T follicular helper cell (primary cell): ENCODE measurements at places on chromosomes 13 and 19.

DNA sequence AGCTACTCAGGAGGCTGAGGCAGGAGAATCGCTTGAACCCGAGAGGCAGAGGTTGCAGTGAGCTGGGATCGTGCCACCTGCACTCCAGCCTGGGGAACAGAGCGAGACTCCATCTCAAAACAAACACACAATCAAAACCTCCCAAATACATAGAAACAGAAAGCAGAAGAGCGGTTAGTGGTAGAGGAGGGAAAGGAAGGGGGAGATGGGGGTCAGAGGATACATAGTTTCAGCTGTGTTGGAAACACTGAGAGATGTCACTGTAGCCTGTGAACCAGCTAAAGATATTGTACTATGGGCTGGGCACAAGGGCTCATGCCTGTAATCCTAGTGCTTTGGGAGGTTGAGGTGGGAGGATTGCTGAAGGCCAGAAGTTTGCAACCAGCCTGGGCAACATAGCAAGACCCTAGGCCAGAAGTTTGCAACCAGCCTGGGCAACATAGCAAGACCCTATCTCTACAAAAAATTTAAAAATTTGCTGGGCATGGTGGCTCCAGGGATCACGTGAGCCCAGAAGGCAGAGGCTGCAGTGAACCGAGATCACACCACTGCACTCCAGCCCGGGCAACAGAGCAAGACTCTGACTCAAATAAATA is 49.9 kb downstream of the GNG7 start:
- DNase-seq: no peak

DNA sequence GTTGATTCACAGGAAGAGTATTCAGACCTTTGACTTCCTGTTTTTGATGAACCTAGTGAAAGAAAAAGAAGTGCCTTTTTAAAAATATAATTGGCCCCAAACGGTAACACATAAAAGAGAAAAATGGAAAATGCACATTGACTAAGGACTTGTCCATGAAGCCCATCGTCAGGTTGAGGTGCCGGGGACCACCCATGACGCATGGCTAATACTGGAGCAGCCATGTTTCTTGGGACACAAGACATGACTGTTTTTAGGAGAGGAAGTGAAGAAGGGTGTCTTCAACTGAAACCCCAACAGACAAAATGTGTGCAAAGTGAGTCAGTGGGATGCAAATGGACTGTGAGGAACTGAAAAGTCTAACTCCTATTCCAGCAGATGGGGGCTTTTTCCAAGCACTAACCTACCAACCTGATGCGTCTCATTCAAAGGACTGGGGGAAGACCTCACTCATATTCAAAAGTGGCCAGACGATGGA is 459.4 kb downstream of the FOXO1 start:
- no peak for DNase-seq

DNA sequence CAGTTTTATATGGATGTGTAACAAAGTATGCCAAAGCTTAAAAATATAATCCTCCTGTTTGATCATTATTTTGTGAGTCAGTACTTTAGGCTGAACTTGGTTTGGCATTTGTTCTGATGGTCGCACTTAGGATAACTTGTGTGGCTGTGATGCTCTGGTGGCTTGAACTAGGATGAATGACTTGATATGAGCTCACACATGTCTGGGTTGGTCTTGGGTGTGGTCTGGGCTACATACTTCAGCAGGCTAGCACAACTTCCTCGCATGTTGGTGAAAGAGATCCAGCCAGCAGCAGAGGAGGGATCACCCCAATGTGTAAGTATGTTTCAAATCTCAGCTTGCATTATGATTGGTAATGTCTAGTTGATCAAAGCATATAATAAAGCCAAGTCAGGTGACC is 969.1 kb upstream of the PCDH9 start:
- DNase-seq: no peak

DNA sequence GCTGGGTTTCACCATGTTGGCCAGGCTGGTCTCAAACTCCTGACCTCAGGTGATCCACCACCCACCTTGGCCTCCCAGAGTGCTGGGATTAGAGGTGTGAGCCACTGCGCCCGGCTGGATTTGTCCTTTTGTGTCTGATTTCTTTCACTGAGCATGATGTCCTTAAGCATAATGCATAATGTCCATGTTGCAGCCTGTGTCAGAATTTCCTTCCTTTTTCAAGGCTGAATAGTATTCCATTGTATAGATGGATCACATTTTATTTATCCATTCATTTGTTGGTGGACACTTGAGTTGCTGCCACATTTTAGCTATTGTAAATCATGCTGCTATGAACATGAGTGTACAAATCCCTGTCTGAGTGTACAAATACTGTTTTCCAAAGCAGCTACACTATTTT is 25.5 kb downstream of the RFX2 start:
- no peak for DNase-seq

DNA sequence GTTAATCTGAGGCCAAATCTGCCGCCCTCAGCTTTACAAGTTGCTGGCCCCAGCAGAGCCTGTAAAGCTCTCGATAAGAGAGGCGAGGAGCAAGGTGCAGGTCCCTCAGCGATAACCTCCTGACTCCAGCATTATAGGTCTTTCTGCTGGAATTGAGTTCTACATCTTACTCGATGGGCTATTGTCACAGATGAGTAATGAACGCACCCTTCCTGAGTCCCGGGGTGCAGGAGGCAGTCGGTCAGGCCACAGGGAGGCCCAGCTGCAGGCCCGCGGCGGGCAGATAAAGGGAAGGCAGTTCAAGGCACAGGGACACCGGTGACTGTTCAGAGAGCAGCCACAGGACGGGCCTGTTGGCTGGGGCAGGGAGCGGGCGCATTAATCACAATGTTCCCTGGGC is 157.6 kb upstream of the OBI1 start:
- no peak for DNase-seq

DNA sequence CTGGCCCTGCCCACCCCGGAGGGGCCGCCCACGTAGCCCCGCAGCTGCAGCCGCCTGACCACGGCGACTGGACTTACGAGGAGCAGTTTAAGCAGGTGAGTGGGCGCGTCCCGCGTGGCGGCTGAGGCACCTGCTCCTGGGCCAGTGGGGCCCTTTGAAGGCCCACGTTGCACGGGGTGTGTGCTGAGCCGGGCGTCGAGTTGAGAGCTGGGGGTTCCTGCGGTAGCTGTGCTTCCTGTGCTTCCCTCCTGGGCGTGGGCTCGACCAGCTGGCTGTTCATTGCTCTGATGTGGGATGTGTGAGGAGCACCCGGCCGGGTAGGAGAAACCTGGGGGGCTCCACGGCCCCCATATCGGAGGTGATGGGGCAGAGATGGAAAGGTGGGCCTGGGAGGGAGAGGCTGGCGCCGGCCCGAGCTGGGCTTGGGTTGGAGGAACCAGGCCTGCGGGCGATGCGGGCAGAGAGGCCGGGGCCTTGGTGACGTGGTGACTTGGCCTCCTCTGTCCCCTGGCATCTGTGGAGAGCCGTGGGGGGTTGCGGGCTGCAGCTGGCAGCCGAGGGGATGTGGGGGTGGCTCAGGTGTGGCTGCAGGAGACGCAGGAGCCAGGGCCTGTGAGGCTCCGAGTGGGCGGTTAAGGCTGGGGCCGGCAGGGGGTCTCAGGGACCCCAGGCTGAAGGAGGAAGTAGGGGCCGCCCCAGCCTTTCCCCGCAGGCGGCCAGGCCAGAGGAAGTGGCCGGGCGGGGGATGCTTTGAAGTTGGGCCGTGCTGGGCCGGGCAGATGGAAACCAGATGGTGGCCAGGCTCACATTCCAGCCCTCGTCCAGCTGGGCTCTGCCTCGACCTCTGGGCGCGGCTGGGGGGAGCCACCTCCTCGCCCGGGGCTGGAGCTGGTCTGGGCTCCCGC is 7.1 kb downstream of the ARID3A start:
- no peak for DNase-seq

DNA sequence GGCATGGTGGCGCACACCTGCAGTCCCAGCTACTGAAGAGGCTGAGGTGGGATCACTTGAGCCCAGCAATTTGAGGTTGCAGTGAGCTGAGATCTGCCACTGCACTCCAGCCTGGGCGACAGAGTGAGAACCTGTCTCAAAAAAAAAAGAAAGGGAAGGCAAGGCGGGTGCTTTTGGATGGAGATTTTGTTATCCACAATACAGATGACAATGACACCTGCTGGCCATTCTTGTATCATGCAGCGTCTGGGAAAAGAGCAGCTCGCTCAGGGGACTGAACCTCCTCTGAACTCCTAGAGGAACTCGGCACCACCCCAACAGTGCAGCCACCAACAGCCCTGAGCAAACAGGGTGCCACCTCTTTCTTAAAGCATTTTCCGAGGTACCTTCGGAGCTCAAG is 22.8 kb downstream of the HAUS8 start:
- DNase-seq: peak; percentile 9

DNA sequence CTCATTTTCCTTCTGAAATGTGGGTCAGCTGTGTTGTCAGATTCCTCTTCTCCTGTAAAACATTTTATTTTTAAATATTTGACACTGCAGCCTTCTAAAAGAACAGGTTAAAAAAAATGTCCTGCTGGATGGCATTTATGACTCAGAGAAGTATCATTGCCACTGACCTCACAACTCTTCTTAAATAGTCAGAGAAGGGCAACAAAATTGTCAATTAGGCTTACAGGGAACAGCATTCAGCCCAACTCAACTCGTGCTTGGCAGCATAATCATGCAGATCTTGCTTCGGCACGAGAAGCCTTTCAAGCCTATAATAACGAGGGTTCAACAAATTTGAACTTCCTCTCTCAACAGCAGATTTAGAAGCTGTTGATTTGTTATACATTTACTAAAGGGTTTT is 296.7 kb upstream of the DACH1 start:
- no peak for DNase-seq

DNA sequence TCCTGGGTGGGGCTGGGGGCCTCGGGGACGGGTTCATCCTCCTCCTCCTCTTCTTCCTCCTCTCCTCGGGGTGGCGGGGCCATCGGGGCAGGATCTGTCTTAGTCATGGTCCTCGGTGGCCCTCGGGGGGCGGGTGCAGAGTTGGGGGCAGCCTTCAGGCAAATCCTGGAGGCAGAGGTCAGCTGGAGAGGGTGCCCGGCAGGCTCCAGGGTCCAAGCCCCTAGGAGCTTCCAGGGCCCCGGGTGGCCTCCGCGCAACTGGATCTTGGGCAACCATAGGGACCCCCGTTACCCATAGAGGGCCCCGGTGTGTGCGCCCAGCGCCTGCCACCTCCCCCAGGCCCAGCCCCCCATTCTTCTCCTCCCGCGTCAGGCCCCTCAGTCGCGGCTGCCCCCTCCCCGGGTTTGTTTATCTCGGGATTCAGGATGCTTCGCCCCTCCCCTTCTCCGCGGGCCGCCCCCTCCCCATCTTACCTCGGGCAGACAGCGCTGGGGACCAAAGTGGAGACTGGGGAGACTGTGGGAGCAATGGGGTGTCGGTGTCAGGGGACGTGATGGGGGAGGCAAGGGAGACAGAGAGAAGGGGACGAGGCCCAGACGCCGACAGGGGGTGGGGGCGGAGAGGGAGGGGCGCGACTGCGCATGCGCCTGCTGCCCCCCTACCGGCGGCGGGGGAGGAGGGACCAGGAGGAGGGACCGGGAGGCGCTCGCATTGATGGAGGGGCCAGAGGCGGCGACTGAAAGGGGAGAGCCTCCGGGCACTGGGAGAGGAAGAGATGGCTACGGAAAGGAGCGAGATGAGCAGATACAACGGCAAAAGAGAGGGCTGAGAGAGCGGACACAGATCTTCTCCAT is at the start of gene CLIP3:
CLIP3 (minus strand) TSS at position 623 of the 854 bp plus-strand sequence; CDS start at position 107, 516 bp downstream.
- DNase-seq: no peak

- no peak for DNase-seq
Measured at GRCh38 chr13:23652909-23653726, 82.9 kb downstream of the TNFRSF19 start.

DNA sequence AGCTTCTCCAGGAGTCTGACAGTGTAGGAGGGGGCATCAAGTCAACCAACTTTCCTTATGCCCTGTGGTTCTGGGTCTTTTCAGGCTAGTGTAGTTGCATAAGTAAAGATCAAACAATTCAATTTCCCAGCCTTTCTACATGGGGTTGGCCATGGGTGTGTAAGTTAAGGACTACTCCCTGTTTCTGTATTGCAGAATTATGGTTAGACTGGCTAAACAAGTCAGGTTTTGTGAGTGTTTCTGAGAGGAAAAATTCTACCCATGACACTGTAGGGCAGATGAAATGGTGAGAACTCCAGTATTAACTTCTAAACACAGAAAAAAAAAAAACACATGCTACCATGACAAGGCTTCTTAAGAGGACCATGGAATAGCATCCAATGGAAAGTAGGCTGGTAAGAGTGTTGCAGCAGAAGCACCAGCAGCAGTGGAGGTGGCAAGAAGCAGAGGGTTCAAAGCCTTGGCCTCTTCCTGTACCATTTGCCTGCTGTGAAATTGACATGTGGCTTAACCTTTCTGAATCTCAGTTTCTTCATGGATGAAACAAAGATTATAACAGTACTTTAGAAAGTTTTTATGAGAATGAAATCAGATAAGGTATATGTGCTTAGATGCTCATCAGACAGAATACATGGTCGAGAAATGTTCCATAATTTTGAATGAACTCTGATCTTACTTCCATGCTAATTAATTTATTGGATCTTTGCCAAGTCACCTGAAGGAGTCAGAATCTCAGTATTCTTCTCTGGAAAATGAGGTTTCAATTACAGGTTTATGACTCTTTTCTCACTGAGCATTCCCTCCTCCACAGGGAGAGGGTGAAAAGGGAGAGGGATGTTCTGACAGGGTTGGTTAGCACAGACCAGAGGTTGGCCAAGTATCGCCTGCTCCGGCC is 11.4 kb upstream of the SCEL start:
- no peak for DNase-seq

GRCh38 chr13:41502031-41502430 is 44.7 kb downstream of the RGCC start:
- DNase-seq: no peak

- no peak for DNase-seq
Measured at GRCh38 chr19:29022599-29022998, 190.4 kb downstream of the UQCRFS1 start.

- DNase-seq: no peak
Measured at GRCh38 chr19:3788996-3789778, 3.0 kb upstream of the MATK start.

DNA sequence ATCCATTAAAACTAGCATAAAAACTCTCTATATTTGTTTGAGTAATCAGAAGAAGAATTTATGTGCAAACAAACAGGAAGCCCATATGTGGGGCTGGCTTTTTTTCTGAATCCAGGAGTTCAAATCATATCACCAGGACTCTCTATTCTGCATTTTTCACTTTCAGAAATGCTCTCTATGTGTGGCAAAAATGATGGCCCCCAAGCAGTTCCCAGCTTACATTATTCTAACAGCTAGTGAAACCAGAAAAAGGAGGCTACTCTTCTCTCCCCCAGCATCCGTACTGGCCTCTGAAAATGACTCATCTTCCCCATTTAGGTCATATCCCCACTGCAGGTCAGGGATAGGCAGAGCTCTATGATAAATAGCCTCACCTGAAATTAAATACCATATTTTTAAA is 20.4 kb downstream of the RBM26 start:
- no peak for DNase-seq

DNA sequence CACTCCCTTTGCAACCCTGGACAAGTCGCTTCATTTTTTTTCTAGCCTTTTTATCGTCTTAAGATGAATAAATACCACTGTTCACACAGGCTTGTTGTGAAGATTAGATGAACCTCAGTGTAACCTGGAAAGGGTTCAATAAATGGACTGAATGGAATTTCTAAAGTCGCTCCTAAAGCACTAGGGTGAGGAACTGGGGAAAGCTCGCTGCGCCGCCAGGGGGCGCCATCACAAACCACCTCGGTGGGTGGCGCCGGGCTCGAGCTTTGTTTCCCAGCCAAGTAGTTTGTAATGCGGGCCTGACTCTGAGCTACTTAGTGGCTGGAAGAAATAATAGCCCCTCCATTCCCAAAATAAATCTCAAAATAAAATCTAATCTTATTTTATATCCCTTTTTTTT is 2.2 kb upstream of the CEACAM6 start:
- DNase-seq: peak; percentile 61

- DNase-seq: no peak
Measured at GRCh38 chr13:40626561-40626960, 39.9 kb downstream of the FOXO1 start.

- DNase-seq: no peak
Measured at GRCh38 chr19:48926909-48927308, 6.6 kb upstream of the DHDH start.
